ENCODE measurements at places on chromosomes 2 and 18. TPM values are rescaled to one million over a fixed set of nuclear protein-coding genes. Genes with fewer than 3 reads are reported as not detected.

DNA sequence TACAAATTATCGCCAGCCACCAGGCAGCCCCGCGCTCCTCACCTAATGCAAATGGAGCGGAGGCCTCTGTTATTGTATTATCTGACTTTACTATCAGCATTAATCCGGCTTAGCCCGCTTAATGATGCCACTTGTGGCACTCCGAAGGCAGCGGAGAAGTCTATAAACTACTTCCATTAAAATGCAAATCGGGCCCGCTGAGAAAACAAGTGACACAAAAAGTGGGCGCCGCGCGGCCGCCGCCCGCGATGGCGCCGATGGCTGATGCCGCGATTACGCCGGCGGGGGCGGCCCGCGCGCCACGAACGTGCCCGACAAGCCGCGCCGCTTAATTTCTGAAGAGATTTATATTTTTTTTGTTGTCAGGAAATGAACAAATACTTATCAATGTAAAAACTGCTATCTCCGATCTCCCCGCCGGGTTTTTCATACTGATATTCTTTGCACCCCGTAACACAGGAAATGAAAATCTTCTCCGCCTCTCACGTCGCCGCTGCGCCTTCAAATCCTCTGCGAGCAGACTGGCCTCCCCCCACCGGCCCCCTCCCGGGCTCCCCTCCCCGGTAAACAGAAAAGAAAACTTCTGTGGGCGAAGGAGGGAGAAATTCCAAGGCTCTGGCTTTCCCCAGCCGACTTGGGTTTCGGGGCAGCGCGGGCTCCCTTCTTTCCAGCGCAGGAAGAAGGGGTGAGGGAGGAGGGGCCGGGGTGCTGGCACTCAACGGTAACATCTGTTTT is 221.8 kb downstream of the INSIG2 start:
- no peak for DNase-seq
- H3K27ac ChIP-seq, result no peak overlapping the region
- H3K27me3 ChIP-seq, result peaks cover 19% of the 10 kb centered on the region
- H3K4me1 ChIP-seq, result no peaks in the 10 kb centered on the region
- no peaks in the 10 kb centered on the region for H3K36me3 ChIP-seq
- peak overlapping the region; percentile 64 for H3K4me3 ChIP-seq

DNA sequence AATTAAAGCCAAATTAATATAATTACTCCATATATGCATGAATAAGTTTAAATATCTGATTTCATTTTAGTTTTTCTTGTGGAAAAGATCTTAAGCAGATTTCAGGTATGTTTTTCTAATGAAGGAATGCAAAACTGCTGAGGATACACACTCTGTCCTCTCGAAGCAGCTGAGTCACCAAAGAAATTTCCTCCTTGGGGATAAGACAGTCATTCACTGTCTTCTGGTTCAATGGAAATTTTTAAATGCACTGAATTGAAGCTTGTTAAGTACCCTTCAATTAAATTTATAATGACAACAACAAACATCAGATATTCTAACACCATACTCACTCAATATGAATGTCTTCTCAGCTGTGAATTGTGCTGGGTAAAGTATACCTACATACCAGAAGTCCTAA is 101.5 kb upstream of the DNER start:
- no peaks in the 10 kb centered on the region for H3K27me3 ChIP-seq
- H3K36me3 ChIP-seq, result no peaks in the 10 kb centered on the region
- no peak for DNase-seq
- no peak overlapping the region for H3K27ac ChIP-seq

- no peak overlapping the region for H3K27ac ChIP-seq
- H3K27me3 ChIP-seq, result no peaks in the 10 kb centered on the region
- no peak for DNase-seq
- no peaks in the 10 kb centered on the region for H3K36me3 ChIP-seq
These were observed 305.4 kb upstream of the RAB6C start for GRCh38 chr2:129673847-129674711.

The ALPP gene
- total RNA-seq, result not detected

DNA sequence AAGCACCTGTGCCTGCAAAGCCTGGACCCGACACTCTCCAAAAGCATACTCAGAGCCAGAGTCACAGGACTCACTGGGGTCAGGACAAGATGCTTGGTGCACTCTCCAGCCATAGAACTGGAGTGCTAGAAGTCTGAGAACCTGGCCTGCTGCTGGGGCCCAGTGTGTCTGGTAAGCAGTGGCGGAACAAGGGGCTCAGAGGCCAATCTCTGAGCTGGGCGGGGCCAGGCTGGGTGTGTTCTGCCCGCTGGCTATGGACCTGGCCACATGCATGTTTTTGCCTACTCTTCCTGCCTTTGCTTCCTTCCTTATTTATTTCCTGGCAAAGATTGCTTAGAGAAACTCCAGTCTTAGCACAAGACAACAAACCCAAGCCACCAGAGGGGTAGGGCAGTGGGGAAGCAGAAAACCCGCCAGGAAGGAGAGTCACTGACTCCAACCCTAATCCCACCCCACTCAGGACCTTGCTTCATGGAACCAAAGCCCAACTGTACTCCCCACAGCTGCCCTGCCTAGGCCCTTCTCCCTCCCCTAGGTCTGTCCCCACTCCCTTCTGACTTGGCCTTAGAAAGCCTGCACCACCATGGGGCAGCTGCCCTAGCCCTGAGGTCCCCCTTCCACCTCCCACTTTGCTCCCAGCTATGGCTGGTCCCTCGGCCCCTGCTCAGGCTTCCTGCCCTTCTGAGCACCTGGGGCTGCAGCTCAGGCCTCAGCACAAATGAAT is 315.5 kb downstream of the CELF4 start:
- no peak overlapping the region for H3K4me3 ChIP-seq
- H3K36me3 ChIP-seq, result no peaks in the 10 kb centered on the region
- H3K27ac ChIP-seq, result no peak overlapping the region

DNA sequence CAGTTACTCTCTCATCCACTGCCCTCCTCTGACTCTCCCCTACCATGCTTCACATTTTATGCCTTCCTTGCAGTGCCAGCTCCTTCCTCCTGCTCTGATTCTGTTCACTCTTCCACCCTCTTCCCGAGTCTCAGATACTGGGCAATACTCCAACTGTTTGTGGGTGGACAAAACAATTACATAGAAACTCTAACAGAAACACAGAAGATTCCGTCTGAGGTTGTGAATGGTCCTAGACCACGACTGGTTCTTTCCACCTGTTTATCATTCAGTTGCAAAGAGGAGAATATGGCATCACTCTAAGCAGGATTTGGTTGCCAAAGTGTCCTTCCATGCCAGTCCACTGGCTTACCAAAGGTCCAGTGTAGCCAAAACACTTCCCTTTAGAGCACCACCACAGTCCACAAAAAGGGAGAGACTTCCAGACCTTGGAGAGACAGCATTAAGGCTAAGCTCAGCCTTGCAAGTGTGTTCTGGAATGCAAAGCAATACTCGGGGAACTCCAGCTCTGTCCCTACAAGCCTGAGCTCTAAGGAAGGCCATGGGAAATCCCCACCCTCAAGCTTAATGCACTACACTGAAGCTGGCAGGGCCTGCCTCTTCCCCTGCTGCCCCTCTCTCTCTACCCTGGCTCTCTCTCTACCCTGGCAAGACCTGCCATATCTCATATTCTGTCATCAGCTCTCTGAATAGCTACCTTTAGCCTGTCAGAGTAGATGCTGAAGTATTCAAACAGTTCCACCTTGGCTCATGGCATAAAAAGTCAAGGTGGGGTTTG is 33.6 kb upstream of the RND3 start:
- no peaks in the 10 kb centered on the region for H3K27me3 ChIP-seq
- H3K4me1 ChIP-seq, result no peaks in the 10 kb centered on the region
- DNase-seq, result no peak
- H3K4me3 ChIP-seq, result no peak overlapping the region
- H3K27ac ChIP-seq, result no peak overlapping the region
- H3K36me3 ChIP-seq, result no peaks in the 10 kb centered on the region

DNA sequence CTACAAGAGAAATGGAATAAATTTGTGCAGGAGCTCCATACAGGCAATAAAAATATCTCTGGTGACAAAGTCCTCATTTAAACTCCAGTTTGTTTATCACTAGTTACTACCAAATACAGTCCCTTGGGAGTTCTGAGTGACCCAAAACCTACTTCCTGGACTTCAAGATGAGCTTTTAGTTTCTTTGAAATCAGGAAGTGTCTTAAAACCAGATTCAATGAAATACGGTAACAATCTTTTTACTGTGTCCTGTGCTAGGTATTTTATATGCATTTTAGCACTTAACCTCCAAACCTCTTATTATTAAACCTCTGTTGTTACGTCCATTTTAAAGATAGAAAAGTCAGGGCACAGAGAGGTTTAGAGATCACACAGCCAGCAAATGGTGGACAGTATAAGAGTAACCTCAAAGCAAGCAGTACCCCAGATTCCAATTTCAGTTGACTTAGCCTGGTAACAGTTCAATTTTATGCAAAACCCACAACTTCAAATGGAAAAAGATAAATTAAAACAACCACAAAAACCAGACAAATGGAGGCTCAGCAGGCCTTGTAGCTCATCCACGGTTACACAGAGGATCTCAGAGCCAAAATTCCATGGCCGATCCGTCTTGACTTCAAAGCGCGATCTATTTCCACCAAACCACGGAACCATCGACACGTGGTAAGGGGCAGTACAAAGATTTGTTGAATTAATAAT is 1.3 kb upstream of the KCMF1 start:
- DNase-seq, result no peak
- peak overlapping the region; percentile 98 for H3K4me3 ChIP-seq
- H3K27ac ChIP-seq, result peak overlapping the region; percentile 91
- no peaks in the 10 kb centered on the region for H3K36me3 ChIP-seq
- H3K27me3 ChIP-seq, result no peaks in the 10 kb centered on the region

DNA sequence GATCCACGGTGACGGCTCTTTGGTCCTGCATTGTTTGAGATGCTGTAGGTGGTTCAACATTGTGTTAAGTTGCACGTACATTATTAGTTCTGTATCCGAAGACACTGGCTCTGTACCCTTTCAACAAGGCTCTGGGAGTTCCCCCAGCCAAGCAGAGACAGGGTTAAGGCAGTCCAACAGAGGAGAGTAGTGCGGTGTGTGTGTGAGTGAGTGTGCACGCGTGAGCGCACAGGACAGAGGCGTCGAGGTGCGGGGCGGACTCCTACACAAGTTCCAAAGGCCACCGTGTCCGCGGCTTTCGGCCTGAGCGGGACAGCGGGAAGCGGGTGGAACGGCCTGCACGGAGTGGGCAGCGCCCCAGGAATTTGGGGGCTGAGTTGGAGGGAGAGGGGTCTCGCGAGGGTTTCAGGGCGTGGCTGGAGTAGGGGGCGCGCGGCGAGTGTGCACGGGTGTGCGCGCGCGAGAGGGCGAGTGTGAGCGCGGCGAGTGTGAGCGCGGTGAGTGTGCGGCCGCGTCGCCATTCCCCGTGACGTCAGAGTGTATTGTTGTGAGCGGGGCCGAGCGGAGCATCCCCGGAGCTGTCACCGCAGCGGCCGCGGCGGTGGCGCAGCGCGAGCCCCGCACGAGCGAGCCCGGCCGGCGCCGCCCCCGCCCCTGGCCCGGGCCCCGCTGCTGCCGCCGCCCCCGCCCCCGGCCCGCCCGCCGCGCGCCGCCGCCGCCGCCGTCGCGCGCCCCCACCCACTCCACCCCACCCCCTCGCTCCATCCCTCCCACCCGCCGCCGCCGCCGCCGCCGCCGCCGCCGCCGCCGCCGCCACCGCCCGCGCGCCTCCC is at the start of gene ASXL3:
Gene ASXL3, plus strand, starts transcription at position 535 of the 833 bp plus-strand sequence. CDS start 413 bp downstream, outside the sequence.
- no peak for DNase-seq
- peak within 1 kb of the TSS; percentile 10 for H3K4me3 ChIP-seq
- H3K36me3 ChIP-seq, result no peaks in the 10 kb centered on the region
- no peak within 1 kb of the TSS for H3K27ac ChIP-seq
- no peaks in the 10 kb centered on the region for H3K27me3 ChIP-seq

GRCh38 chr2:43460174-43460546 is 135.7 kb downstream of the THADA start:
- no peaks in the 10 kb centered on the region for H3K36me3 ChIP-seq
- H3K4me1 ChIP-seq, result peaks cover 90% of the 10 kb centered on the region
- no peak overlapping the region for H3K27ac ChIP-seq
- H3K4me3 ChIP-seq, result no peak overlapping the region
- no peak for DNase-seq
- no peaks in the 10 kb centered on the region for H3K27me3 ChIP-seq

The TMEM37 gene
- 11.6 TPM for total RNA-seq

DNA sequence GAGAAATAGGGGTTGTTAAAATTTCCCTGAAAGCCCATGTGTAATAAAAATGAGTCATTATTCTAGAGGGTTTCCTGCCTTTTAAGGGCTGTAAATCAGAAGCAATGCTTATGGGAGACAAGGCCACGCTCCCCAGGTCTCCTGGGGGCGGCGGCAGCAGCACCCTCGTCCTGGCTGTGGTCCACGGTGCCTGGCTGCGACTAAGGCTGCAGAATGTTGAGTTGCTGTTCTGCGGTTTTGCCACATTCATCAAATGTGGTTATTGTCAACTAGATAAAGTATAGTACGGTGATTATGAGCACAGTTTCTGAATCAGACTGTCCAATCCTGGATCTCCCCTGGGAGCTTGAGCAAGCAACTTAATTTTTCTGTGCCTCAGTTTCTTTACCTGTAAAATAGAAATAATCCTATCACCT is 11.9 kb upstream of the AGFG1 start:
- no peak overlapping the region for H3K27ac ChIP-seq
- H3K4me3 ChIP-seq, result no peak overlapping the region
- DNase-seq, result peak; percentile 58
- H3K4me1 ChIP-seq, result peaks cover 20% of the 10 kb centered on the region
- no peaks in the 10 kb centered on the region for H3K36me3 ChIP-seq

GRCh38 chr2:85439986-85440385 is 21.5 kb downstream of the SH2D6 start:
- H3K27ac ChIP-seq, result peak overlapping the region; percentile 98
- no peak overlapping the region for H3K4me3 ChIP-seq
- no peaks in the 10 kb centered on the region for H3K27me3 ChIP-seq
- DNase-seq, result no peak
- peaks cover 34% of the 10 kb centered on the region for H3K4me1 ChIP-seq
- H3K36me3 ChIP-seq, result no peaks in the 10 kb centered on the region

GRCh38 chr2:17792515-17792914 is 23.7 kb upstream of the MSGN1 start:
- H3K27me3 ChIP-seq, result no peaks in the 10 kb centered on the region
- H3K36me3 ChIP-seq, result no peaks in the 10 kb centered on the region
- DNase-seq, result no peak
- no peak overlapping the region for H3K27ac ChIP-seq
- H3K4me1 ChIP-seq, result no peaks in the 10 kb centered on the region

The LAMA1 gene
- total RNA-seq, result 0.16 TPM

GRCh38 chr18:23872701-23873550 is 141.6 kb upstream of the TTC39C start:
- H3K27ac ChIP-seq, result no peak overlapping the region
- H3K36me3 ChIP-seq, result no peaks in the 10 kb centered on the region
- H3K4me3 ChIP-seq, result no peak overlapping the region
- no peaks in the 10 kb centered on the region for H3K27me3 ChIP-seq
- no peaks in the 10 kb centered on the region for H3K4me1 ChIP-seq

The DSEL gene
- 4.8 TPM for total RNA-seq
